ENCODE measurements at places on chromosomes 11 and 22.

- peak; percentile 35 for DNase-seq
Measured at GRCh38 chr11:61293867-61294716, 1.0 kb downstream of the VWCE start.

- DNase-seq, result no peak
Measured at GRCh38 chr11:21485006-21485405, 707.9 kb upstream of the ANO5 start.

- DNase-seq, result no peak
Measured at GRCh38 chr11:78613378-78613813, 38.7 kb upstream of the NARS2 start.

DNA sequence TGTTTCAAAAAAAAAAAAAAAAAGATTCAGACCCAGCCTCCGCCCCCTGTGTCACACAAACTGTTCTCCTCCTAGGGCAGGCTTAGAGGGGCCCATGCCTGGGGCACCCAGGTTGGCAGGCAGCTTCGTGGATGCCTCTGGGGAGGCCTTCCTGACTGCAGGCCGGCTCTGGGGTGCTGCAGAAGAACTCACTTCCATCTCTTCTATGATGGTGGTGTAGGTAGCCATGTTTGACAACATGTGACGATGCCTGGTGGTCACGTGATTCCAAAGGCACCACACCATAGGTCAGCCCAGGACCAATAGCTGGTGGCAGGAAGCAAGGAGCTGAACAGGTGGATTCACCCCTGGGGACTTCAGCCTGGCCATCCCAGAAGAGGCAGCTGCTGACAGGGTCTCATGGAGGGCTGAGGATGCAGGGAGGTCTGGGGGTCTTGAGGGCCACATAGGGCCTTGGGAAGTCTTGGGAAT is 24.1 kb upstream of the CELSR1 start:
- DNase-seq, result peak; percentile 93

GRCh38 chr22:37186228-37186996 is 1.6 kb downstream of the C1QTNF6 start:
- peak; percentile 38 for DNase-seq
